ENCODE measurements at places on chromosomes 6 and 20.
A peak's percentile ranks its signal among the peaks of the same experiment; 100 is the strongest.

DNA sequence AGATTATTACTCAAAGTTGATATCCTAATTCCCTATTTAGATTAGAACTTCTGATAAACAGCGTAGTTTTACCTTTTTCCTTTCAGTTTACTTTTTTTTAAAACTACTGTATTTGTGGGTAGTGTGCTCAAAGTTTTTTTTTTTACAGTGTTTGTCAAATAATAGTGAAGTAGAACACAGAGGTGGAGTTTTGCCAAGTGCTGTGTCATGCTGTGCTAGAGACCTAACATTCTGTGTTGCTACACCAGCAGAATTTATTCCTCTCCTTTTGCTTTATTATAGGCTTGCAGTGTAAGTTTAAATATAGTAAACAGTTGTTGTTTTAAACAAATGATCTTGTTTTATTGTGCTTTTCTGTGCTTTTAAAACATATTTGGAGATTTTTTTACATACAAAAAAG, 125.4 kb downstream of the HIVEP1 start:
- peak; percentile 24 for DNase-seq

DNA sequence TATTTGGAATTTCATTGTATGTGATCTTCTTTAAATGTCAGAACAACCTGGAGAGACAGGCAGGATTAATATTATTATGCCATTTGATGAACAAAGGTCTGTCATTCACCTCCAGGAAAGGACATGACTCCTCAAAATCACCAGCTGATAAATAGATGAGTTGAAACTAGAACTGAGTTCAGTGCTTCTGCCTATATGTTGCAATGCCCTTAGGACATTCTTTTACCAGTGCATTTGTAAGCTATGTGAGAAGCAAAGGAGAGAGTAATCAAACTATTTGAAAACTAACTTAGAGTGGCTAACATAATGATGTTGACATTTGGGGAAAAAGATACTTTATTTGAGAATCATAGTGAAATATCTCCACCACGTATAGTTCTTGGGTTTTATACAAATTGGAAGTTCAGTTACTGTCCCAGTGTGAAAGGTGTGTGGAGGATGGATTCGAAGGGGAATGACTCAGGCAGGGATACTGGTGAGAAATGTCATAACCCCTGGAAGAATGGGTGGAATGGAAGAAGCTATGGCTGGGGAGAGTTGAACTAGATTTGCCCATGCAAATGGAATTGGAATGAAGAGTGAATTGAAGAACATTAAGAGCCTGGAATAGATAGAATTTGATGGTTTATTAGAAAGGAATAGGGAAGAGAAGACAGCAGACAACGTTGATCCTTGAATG, 21.5 kb downstream of the PKIB start:
- no peak for DNase-seq

DNA sequence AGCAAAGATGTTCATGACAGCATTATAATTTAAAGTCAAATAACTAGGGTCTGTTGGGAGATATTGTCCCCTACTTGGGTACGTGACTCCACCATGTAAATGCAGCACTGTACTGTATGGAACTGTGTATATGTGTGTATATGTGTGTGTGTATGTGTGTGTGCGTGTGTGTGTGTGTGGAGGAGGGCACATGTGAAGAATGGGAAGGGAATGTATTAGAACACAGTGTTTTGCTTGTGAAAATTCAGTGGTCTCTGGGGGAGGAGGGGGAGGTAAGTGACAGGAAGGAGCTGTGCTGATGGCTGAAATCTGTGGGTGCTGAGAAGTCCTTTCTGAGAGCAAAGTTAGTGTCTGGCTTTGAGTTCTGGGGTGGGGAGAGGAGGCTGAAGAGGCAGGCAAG, 23.9 kb upstream of the VEGFA start:
- no peak for DNase-seq

DNA sequence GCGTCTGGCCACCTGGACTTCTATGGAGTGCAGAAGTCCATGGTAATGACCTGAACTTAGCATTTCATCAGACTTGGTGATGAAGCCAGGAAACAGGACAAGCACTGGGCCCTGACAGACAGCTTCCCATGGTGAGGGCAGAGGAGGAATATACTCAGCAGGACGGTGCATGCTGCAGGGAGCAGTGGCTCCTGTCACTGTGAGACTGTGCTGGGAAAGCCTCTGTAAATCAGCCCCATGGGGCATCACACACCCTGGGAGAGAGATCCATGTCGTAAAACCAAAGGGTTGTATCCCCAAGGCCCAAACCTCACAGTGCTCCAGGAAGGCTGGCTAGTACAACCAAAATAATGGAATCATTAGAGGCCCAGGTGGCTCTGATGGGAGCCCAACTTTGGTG, 58.7 kb upstream of the PRND start:
- no peak for DNase-seq

DNA sequence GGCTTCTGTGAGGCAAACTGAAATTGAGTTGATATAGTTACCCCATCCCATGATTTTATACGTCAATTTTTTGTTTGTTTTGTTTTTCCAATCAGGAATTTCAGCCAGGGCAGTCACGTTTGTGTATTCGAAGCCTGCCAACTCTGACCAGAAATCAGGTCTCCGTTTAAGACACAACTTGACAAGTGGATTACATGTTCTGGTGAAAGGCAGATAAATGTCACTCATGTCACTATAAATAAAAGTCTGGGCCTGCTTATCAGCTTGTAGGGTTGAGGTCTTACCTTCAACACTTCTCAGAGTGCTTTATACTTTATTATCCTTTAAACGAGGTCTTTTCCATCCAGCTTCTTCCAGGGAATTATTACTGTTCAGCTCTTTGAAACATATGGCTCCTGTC, 8.4 kb upstream of the XRN2 start:
- no peak for DNase-seq

GRCh38 chr20:47325242-47325641, 31.3 kb downstream of the ZMYND8 start:
- DNase-seq, result no peak

DNA sequence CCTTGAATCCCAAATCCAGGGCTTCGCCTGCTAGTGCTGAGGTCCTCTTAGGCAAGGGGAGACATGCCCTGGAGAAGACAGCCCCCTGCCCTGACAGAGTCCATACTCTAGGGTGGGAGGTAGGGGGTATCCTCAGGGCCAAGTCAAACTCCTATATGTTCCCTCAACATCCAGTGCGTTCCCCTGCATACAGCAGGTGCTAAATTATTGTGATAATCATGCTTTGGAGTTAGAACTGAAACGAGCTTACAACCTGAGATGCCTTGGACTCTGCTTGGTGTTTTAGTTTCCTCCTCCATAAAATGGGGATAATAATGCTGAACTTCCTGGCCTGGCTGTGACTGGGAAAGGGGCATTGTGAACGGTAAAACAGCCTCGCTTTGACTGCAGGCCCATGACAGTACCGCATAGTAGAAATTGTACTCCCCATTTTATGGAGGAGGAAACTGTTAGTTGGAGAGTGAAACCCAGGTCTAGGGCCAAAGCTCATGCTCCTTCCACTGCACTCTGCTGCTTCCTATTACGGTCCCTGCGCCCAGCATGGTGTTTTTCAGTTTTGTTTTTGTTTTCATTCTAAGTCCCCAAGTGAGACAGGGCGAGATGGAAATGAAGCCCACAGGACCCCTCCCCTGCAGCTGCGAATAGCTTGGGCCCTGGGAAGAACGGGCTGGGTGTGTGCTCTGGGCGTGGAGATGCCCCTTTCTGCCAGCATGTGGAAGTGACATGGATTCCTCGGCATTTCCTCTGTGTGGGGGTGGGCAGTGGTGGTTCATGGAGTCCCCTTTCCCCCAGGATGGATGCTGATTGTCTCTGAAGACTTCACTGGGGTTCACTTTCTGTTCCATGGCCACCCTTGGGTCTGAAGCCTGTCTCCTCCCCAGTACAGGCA, 162.5 kb downstream of the VEGFA start:
- DNase-seq, result no peak

DNA sequence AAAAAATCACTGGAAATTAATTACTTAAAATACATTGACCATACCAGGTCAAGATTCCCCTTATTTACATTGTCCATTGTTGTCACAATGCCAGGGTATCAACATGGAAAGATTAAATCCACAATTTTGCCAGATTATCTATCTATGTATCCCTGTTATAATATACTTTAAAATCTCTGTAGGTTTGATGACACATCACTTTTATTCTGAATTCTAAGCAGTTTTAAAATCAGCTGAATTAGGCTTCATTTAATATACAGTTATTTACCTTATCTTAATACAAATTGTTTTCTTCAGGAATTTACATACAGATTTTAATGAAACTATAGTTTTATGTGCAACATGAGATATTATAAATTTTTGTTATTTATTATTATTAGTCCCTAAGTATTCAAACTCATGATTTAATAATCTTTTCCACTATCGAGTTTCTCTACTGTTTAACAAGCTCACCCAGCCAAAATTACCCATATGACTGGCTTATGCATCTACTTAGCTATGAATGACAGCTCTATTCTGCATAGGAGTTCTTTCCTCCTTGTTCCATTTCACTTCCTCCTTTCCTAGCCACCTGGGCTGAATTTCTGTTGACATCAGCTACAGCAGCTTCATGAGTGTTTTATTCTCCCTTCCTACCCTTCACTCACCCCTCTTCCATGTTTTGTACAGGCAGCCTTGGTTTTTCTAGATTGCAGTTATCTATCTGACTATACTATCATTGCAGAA, 654.2 kb upstream of the MAP3K7 start:
- DNase-seq, result no peak

DNA sequence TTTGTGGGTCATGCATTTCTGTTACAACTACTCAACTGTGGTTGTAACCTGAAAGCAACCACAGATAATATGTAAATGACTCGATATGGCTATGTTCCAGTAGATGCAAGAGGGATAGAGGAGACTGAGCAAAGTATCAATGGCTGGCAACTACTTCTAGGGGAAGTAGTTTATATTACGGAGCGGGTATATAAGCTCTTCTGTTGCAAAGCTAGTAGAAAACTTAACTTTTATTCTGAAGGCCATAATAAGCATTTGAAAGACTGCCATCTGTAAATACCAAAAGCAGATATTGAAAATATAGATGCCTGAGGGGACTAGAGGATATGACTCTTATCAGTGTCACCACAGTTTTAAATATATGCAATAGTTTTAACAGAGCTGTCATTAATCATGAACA, 655.3 kb downstream of the PHF3 start:
- no peak for DNase-seq

- no peak for DNase-seq
These were observed 437 bp downstream of the CD40 start for GRCh38 chr20:46118481-46119020.

- DNase-seq, result no peak
These were observed 44.4 kb downstream of the COL9A1 start for GRCh38 chr6:70258483-70258882.

DNA sequence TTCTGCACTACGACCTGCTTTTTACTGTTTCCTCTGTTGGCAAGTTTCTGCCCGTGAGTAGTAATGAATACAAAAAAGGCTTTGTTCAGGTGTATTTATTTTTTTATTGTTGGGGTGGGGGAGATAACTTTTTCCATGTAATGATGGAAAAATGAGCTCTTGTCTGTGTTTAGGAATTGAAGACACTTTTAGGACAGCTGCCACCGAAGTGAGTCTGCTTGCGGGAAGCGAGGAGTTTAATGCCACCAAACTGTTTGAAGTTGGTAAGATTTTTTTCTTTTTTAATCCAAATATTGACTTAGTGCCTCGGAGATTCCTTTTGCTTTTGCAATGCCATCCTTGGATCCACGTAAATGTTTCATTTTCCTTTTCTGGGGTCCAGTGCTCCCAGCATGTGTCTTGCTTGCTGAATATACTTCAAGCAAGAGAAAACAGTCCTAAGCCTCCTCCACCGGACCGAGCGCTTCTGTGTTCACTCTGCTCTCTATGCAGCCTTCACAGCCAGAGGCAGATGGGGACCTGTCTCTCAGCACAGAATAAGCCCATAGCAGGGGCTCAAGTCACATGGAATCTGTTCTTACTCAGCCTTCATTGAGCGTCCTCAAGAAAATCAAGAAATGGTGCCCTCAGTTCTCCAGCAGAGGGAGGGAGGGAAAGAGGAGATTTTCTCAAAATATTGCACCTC, 71.3 kb downstream of the ISM1 start:
- DNase-seq, result no peak

All from AG04449 (cell line).